ENCODE measurements at places on chromosomes 3 and 15. TPM values are rescaled to one million over a fixed set of nuclear protein-coding genes. Genes with fewer than 3 reads are reported as not detected.
A peak's percentile ranks its signal among the peaks of the same experiment; 100 is the strongest.

DNA sequence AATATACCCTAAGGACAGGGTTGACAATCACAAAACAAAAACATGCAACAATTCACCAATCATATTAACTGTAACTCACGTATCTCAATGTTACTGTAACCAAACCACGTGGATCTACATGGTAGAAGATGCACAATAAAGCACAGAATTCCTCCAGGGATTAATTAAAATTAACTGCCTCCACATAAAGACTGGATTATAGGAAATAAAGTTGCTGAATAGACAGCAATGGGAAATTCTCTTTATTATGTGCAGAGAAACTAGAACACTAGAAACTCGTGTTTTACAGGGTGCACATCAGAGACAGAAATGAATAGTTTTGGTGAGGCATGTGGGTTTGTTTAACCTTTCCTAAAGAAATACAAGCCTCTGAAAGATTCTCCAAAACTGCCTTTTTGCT, 696.3 kb downstream of the EPHA3 start:
- H3K27ac ChIP-seq: no peak overlapping the region
- no peak for DNase-seq
- no peaks in the 10 kb centered on the region for H3K4me1 ChIP-seq
- no peak overlapping the region for H3K4me3 ChIP-seq
- H3K36me3 ChIP-seq: no peaks in the 10 kb centered on the region

DNA sequence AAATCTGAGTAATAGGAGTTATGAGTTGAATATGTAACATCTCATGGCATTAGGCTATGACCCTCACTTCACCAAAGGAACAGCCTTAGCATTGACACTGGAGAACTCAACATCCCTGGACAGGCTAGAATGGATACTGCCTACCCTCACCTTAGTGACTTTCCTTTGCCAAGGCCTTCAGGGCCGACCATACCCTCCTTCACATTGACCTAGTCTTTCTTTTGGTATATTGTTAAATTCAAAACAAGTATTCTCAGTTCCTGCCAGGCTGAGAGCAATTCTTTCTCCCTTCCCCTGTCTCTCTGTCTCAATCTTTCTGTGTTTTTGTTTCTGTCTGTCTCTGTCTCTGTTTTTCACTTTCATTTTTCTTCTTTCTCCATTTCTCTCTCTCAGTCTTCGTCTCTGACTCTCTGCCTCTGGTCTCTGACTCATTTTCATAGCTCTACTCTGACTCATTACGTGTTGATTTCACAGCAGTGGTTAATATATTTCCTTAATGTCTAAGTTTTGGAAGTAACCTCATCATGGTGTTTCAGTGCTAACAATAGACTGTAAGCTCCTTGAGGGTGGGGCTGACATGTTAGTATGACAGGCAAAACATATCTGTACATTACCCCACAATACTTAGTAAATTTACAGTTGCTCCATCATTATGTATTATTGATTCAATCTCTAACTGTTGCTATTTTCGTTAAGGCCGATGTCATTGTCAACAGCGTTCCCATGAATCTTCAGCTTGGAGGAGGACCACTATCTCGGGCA, 32.5 kb downstream of the PARP15 start:
- H3K36me3 ChIP-seq: peaks cover 28% of the 10 kb centered on the region
- H3K27ac ChIP-seq: peak overlapping the region; percentile 86
- DNase-seq: peak; percentile 30
- H3K27me3 ChIP-seq: no peaks in the 10 kb centered on the region

DNA sequence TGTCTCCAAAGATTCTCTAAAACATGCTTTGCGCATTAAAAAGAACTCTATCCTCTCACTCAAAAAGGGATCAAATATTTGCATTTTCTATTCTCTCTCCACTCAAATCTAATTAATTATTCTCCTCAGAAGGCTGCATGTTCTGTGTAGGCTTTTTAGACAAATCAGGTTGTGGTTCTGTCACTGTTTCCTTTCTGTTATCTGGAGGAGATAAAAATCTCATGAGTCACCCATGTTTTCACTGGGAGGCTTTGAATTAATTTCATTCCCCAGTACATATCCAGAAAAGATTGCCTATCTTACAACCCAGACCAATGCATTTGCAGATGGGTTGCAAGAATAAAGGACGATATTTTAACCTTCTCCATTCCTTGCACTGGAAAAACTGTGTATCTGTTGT, 446.5 kb downstream of the GRM7 start:
- H3K27me3 ChIP-seq: no peaks in the 10 kb centered on the region
- DNase-seq: no peak
- H3K4me3 ChIP-seq: no peak overlapping the region
- no peak overlapping the region for H3K27ac ChIP-seq
- H3K36me3 ChIP-seq: no peaks in the 10 kb centered on the region

DNA sequence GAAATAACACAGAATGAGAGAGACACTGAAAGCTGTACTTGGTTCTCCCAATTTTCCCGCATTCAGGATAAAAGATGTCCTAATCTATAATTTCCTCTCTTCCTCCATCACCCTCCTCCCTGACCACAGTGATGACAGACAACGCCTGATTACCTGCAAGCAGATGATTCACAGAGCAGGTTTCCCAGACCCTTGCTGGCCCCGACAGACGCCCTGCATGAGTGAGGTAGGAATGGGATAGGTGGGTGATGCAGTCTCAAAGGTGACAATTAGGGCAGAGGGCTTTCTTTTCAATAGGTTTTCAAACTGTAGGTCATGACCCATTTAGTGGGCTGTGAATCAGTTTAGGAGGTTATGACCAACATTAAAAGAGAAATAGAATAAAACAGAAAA, 5.2 kb upstream of the CXCR6 start:
- H3K27me3 ChIP-seq: peaks cover 25% of the 10 kb centered on the region
- H3K4me1 ChIP-seq: peaks cover 39% of the 10 kb centered on the region
- peaks cover 44% of the 10 kb centered on the region for H3K36me3 ChIP-seq

Gene SLC12A1
- not detected for total RNA-seq

DNA sequence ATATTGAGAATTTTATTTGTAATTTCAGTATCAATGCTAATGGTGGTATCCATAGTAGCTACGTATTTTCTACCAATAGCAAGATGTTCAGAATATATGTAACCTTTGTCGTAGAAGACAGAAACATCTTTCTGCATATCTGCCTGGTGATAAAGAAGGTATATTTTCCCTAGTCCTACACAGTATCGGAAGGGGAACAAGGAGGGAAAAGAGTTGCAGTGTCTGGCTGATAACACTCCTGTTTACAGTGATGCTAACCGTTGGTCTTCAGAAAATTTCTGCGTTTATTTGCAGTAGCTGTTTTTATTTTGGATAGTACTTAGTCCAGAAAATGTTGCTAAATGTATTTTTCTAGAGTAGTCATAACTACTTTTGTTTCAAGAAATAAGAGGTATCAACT, 25.2 kb downstream of the TSC22D2 start:
- no peaks in the 10 kb centered on the region for H3K27me3 ChIP-seq
- no peaks in the 10 kb centered on the region for H3K36me3 ChIP-seq
- H3K27ac ChIP-seq: no peak overlapping the region
- peaks cover 6% of the 10 kb centered on the region for H3K4me1 ChIP-seq
- no peak overlapping the region for H3K4me3 ChIP-seq
- DNase-seq: no peak

Gene DHX36
- 76.7 TPM for total RNA-seq

Gene PPP1R2
- 68.7 TPM for total RNA-seq
